ENCODE measurements at places on chromosomes 7 and 10.

DNA sequence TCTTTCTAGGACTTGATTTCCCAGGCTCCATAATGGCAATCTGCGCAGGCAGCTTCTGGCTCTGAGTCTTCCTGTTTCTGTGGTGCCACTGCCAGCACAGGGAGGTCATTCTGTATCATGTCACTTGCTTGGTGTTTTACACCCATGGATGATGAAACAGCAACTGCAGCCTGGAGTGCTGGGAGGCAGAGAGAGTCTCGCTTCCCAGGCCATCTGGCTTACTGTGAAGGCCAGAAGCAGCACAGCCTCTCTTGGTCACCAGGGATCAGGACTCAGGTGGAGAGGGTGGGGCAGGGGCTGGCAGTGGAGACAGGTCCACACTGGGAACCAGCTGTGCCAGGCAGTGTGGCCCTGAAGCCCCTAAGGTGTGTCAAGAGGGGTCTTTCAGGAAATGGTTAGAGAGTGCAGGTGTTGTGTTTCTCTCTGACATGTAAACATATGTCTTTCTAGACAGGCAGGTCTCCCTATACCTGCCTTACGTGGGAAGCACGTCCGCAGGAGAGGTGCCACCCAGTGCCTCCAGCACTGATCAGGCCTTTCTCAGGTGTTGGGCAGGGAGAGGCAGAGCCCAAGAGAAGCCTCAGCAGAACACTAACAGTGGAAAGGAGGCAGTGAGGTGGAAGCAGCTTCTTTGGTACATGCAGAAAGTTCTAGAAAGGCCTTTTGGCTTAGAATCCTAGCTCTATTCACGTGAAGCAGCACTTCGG, 71.4 kb downstream of the INSIG1 start:
- no peak for DNase-seq

DNA sequence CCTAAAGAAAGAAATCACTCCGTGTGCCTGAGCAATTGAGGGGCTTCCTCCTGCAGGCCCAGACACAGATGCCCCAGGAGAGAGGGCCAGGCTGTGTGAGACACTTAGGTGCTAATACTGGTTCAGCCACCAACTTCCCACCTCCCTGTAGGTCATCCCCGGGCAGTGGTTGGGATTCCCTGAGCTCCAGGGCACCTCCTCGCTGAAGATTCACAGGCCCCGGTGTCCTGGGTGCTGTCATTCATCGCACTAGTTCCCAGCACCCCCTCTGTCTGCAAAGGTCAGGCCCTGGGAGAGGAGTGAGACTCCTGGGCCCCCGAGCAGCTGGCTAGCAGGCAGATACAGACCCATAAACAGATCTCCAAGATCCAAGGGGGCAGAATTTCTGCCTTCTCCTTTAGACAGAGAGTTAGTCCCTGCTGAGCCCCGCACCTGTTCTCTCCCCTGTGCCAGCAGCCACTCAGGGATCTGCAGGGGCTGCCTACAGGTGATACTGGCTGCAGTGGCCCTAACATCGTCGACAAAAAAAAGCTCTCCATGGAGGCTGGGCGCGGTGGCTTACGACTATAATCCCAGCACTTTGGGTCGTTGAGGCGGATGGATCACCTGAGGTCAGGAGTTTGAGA, 38.2 kb upstream of the GTF2I start:
- no peak for DNase-seq

DNA sequence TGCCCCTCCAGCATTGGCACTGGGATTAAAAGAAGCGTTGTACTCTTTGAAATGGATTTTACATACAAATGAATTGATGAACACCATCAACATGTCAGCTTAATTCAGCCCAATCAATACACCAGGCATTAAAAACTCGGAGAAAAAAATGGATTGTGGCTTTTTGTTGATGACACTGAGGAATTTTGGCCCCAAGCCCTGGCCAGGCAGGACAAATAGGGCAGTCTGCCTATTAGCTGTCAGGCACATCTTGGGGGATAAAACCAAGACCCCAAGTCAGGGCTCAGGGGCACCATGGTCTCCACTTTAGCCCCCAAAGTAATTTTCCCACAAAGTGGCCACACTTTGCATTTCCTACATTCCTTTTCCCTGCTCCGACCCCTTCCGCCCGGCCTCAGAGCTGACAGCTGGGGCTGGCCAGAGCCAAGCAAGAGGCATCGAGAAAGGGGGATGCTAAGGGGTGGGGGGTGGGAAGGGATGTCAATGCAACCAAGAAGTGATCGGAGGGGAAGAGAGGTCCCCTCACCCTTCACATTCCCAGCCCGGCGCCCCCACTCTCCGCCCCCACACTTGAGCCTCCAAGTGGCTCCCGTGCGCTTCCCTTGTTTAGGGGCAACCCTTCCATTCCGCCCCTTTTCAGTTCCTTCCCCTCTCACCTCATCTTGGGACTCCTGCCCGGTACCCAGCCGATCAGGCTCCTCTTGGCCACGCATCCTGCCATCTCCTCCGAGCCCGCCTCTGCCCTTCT, 711 bp downstream of the HIP1 start:
- no peak for DNase-seq

DNA sequence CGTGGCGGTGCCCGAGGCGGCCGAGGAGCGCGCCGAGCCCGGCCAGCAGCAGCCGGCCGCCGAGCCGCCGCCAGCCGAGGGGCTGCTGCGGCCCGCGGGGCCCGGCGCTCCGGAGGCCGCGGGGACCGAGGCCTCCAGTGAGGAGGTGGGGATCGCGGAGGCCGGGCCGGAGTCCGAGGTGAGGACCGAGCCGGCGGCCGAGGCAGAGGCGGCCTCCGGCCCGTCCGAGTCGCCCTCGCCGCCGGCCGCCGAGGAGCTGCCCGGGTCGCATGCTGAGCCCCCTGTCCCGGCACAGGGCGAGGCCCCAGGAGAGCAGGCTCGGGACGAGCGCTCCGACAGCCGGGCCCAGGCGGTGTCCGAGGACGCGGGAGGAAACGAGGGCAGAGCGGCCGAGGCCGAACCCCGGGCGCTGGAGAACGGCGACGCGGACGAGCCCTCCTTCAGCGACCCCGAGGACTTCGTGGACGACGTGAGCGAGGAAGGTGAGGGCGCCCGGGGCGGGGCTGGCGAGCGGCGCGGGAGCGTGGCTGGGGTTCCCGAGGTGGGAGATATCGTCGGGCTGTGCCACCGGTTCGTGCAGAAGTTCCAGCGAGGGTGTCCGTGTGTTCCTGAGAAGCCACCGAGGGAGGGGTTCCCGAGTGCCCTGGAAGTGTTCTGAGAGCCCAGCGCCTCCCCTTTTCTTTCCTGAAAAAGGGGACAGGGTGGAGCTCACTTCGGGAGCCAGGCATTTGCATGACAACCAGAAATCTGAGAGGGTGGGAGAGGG, 495 bp downstream of the EIF3B start:
- no peak for DNase-seq

GRCh38 chr10:133245439-133246235, 8.0 kb downstream of the VENTX start:
- no peak for DNase-seq

- no peak for DNase-seq
Observed at GRCh38 chr7:151454932-151455530, 15.1 kb upstream of the CRYGN start.

GRCh38 chr10:5490698-5491464, 8.5 kb downstream of the CALML5 start:
- DNase-seq, result no peak

DNA sequence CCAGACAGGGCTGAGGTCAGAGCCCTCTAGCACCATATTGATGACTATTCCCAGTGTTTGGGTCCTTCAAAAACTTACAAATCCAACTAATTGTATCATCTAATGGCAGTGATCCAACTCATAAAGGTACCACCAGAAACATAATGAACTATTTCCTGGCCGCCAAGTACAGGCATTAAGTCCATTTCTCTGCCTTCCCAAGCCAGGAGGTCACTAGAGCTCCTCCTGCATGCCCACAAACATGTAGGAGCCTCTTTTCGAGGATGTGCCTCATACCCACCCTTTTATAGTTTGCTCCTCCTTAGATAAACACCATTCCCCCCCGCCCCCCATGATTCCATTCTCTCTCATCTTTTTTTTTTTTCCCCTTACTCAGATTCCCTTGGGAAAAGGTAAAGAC, 91.3 kb downstream of the CHN2 start:
- no peak for DNase-seq

DNA sequence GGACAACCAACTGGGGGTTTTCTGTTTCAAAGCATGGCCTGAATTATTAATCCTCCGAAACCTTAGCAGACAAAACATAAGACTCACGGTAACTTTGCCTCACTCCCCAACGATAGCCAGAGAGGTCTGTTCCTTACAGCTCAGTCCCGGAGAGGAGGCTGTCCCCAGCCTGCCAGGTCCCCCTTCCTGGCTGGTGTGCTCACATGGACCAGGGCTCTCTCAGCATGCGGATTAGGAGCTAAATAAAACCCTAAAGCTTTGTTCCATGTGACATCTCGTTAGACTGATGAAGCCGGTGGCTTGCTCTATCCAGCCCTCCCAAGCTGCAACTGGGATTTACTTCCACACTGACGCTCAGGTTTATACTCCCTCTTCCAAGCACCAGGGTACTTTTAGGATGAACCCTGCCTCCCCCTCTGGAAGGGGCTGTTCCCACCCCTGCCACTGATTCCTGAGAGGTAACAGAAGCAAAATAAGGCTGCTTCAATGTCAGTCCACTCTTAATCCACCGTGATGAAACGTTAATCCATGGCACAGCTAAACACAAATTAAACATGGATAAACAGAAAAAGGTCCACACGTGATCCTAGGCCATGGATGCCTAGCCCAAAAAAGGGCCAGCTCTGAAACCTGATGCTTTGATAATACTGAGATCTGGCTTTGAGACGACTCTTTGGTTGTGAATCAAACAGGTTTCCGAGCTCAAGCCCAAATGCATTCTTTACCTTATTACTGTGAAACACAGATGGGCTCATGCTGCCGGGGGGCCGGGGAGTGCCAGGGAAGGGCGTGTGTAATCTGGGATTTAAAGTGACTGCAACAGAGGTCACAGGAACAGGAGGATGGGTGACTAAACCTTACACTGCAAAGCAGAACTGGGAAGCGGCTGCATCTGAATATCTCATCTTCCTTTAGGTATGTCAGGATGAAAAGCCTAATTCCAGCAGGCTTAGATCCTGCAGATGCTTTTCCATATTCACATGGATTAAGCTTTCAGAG, 86.2 kb downstream of the ZRANB1 start:
- DNase-seq, result no peak

- no peak for DNase-seq
Observed at GRCh38 chr7:54678763-54679489, 80.1 kb downstream of the SEC61G start.

DNA sequence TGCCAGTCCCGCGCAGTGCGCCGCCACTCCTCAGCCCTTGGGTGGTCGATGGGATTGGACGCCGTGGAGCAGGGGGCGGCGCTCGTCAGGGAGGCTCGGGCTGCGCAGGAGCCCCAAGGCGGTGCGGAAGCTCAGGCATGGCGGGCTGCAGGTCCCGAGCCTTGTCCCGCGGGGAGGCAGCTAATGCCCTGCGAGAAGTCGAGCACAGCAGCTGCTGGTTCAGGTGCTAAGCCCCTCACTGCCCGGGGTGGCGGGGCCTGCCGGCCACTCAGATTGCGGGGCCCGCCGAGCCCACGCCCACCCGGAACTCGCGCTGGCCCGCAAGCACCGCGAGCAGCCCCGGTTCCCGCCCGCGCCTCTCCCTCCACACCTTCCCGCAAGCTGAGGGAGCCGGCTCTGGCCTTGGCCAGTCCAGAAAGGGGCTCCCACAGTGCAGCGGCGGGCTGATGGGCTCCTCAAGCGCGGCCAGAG, 14.4 kb upstream of the WASL start:
- DNase-seq, result no peak

DNA sequence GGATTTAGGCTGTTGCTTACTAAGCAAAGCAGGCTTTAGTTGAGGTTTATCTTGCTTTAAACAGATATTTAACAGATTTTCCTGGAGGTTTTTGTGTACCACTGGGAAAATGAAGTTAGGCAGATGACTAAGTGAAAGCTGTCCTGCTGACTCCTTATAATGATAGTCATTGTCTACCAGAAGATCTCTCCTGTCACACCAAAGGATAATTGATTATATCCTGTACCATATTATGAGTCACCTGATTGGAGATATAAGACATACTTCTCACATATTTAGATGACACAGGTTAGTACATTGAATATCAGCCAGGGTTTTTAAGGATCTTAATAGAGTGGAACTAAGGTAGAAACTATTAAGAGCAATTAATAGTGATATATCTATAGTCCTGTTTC, 68.4 kb downstream of the PTEN start:
- DNase-seq, result no peak

DNA sequence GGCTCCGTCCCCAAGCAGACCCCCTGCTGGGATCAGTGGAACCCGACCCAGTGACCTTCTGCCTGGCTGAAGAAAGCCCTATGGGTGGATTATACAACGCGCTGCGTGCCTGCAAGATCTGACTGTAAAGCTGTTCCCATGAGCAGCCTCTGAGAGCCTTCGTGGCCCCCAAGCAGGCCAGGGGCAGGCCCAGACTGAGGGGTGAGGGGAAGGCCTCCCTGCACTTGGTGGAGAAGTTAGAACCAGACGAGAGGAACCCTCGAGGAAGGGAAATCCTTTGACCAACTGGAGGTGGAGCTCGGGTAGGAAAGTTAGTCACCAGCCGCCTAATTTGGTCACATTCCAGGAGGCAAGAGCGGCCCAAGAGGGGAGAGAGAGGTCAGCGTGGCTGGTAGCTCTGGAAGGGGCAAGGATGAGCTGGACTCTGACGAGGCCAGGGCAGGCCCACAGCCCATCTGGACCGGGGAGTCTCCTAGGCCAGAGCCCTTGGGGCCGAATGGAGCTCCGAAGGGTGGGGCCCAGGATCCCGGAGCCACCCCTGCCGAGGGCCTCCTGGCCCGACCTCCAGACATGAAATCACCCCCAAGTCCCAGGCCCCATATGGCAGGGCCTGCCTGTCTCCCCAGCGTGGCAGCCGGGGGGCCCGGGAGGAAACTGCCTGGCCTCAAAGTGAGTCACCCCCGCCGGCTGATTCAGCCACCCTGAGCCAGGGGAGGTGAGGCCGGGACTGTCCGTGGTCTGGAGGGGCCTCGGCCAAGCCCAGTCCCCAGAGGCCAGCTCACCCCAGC, 23.3 kb upstream of the PDGFA start:
- DNase-seq, result no peak

- no peak for DNase-seq
Observed at GRCh38 chr10:29555746-29556481, 78.9 kb downstream of the SVIL start.

DNA sequence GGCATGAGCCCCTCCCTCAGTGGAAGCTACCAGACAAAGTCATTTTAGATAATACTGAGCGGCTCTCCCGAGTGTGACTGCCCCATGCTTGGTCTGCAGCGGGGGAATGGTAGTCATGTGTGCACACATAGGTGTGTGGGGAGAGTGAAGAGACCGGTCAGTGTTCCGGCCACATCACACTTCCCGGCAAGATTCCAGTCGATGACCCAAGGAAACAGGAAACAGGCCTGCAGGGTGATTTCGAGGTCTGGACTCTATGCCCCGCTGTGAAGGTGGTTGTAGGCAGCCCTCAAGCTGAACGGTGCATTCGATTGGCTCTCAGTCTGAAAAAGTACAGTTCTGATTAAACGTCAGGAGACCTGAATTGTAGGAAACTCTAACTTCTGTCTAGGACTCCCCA, 73.2 kb downstream of the SYPL1 start:
- no peak for DNase-seq

GRCh38 chr7:90824386-90825307, 228.5 kb downstream of the CDK14 start:
- DNase-seq, result no peak

Measured in CD4-positive, alpha-beta T cell (primary cell).